Activated naive CD4-positive, alpha-beta T cell (primary cell): ENCODE measurements at places on chromosomes 6 and 20.

DNA sequence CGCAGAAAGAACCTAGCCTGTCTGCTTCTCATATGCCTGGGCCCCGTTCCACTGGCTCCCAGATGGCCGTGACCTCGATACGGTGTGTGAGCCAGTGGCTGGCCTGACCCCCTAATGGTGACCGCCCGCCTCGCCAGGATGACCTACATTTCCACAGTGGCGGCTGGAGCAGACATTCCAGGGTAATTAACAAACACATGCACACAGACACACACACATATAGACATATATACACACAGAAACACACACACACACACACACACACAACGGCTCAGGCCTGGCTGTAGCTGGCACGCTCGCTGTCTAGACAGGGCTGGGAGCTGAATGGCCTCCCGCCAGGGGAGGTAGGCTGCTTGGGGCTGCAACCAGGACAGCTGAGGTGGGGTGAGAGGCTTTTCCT, 227.1 kb downstream of the ANKRD60 start:
- no peak for DNase-seq

- no peak for DNase-seq
Measured at GRCh38 chr6:170045981-170046667, 244.8 kb downstream of the DLL1 start.

DNA sequence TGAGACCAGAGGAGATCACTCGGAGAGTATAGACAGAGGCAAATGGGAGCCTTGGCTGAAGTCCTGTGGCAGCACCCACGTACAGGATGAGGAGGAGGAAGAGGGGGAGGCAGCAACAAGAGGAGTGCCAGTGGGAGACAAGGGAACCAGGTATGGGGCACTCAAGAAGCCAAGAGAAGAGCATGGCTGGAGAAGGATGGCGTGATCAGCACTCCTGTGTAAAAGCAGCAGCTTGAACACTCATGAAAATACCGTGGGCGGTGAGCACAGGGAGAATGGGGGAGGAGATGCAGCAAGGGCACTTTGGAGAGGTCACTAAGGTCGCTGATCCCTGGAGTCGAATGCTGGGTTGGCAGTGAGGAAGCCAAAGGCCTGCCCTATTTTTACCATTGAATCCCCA, 51.2 kb upstream of the PRND start:
- DNase-seq: no peak

GRCh38 chr6:140269591-140270165, 895.2 kb upstream of the CITED2 start:
- no peak for DNase-seq

- no peak for DNase-seq
Measured at GRCh38 chr6:157552081-157552747, 171.2 kb downstream of the ZDHHC14 start.

GRCh38 chr6:47075741-47076421, 33.7 kb upstream of the ADGRF1 start:
- no peak for DNase-seq

DNA sequence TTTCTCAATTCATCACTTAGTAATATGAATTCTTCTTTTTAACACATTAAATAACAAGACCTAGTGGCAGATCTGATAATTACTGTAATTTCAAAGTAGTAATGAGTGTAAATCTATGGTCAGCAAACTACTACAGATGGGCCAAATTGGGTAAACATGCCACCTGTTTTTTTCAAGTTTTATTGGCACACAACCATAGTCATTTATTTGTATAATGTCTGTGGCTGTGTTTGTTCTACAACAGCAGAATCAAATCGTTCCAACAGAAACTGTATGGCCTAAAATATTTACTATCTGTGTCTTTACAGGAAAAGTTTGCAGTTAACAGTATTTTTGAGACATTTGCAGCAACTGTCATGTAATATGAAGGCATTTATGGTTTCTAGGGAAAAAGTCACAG, 86.1 kb upstream of the EYA2 start:
- no peak for DNase-seq

- no peak for DNase-seq
Measured at GRCh38 chr6:148747145-148747470, 278 bp downstream of the UST start.

DNA sequence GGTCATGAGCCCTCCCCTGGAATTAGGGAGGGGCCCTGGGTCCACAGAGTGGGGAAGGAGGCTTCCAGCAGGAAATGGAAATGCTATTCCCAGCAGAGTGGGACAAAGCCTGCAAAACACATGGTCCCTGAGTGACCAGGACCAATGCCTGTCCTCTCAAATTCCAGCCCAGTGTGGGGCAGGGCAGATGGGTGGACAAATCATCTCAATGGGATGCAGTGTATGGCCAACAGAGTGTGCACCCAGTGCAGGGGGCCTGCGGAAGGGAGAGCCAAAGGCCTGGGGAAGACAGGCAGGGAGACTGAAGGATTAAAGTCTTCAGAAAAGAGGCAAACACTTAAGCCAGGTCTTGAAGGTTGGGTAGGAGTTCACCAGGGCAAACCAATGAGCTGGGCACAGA, 28.7 kb upstream of the PHACTR3 start:
- no peak for DNase-seq

- DNase-seq: no peak
Measured at GRCh38 chr6:75579951-75580350, 21.7 kb upstream of the SENP6 start.

DNA sequence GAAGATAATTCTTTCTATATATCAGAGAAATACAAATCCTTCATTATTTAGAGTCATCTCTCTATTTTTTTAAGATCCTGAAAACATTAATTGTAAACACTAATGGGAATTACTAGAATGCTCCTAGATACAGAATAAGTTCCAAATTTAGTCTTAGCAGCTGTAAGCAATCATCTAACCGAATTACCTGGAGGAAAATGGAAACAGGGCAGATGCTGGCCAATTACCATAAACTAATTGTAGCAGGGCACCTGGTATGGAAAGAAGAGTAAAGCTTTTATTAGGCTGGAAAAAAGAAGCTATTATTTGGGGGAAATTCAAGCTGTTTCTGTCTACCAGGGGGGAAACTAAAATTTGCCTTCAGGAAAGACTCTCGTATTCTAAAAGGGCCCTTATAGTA, 257.5 kb downstream of the MMUT start:
- no peak for DNase-seq

DNA sequence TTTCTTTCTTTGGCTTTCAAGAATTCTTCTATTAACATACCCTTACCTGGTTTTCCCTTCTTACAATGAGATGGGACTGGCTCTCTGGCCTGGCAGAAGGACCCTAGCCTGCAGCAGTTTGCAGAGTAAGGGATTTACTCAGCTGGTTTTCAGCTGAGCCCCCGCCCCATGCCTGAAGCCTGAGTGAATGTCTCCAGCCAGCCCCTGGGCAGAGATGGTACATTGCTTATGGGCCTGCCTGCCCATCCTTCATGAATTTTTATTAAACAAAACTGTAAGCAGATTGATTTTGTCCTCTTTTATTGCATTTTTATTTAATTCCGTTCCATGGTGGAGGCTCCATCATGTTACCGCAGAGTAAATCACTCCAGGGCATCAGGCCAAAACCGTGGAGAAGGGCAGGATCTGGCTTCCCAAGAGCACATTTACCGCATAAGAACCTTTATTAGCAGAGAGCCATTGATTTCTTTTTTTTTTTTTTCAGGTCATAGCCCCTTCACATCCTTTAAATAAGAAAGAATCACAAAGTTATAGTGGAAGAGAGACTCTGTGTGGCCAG, 316.2 kb downstream of the DHX35 start:
- DNase-seq: no peak

GRCh38 chr6:37862430-37862829, 42.9 kb downstream of the ZFAND3 start:
- no peak for DNase-seq

DNA sequence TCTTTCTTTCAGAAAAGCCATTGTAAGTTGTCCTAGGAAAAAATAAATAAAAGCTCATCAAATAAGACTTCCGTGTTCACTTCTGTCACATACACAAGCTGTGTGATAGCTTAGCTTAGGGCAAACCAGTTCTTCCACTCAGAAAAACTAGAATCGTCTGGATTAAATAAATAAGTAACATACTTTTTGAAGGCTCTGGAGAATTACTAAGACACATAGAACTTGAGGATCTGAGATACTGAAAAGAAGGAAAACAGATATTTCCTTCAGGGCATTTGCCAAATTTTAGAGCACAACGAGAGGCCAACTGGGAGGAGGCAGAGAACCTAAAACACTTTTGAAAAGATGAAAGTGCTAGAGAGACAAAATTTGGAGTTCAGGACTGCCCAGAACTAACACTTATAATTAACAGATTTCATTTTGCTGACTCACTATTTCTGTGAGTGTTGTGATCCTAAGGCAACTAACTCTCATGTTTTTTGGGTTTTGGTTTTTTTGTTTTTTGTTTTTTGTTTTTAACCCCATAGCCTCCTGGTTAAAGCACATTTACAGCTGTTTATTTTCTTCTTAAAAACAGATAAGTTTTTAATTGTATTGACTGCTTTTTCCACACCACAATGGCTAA, 38.7 kb upstream of the THEMIS start:
- no peak for DNase-seq

- no peak for DNase-seq
Measured at GRCh38 chr20:63466250-63466825, 6.1 kb downstream of the KCNQ2 start.

GRCh38 chr20:59299945-59300332, 472 bp upstream of the EDN3 start:
- no peak for DNase-seq

GRCh38 chr20:32110173-32110704, 725 bp downstream of the TM9SF4 start:
- DNase-seq: no peak

GRCh38 chr6:166364456-166364855, 18.3 kb downstream of the MPC1 start:
- DNase-seq: no peak

DNA sequence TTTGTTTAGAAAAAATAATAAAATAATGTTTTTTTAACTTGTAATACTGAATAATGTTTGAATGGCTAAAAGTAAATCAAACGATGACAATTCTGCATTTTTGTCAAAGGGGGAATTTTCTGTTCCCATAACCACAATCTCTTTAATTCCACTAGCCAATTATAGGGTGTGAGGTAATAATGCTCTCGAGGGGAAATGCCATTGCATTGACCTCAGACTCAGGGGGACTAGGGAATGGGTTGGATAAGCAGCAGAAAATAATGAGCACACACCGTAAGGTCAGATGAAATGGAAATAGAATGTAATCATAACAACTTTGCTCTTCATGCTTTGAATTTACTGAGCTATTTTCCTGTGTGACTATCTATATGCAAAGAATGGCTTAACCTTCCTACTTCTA, 584.7 kb downstream of the RFPL4B start:
- no peak for DNase-seq
